ENCODE measurements at places on chromosomes 5 and 9. TPM values are rescaled to one million over a fixed set of nuclear protein-coding genes. Genes with fewer than 3 reads are reported as not detected.

DNA sequence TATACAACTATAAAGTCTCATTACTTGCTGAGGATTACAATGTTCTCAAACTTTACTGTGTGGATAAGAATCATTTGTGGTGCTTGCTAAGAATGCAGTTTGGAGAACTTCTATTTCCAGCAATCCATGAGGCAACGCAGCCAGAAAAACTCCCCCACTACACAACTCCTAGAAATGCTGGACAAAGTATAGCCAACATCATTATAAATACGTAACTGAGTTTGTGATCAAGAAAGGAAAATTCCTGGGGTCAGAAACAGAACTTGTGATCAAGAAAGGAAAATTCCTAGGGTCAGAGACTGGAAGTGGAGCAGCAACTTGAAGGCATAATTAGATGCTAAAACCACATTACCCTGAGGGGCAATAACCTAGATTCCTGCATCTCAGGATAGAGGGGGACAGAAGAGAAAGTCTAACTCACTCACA lies 81.1 kb downstream of the MAT2B start:
- no peak for DNase-seq

The FAM163B gene
- not detected for total RNA-seq

The PRDM9 gene
- total RNA-seq, result not detected

DNA sequence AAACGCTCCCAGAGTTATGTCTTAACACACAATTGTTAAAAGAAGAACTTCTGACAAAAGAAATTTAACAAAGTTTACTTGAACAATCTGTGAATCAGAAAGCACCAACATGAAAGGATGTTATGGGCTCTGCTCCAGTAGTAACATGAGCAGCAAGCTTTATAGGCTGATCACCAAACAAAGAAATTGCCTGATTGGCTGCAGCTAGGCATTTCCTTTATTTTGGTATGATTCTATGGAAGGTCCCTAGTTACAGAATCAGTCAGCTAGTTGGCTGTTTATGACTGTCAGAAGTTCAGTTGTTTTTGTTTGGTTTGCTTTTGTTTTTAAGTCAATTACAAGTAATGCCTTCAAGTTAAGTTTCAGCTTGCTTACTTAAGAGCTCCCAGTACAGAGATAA lies 102.4 kb upstream of the SMC2 start:
- DNase-seq, result no peak
